A549 treated with dexamethasone at 1 μM for 4 hours (cell line): ENCODE measurements at places on chromosomes 5 and 9. TPM values are rescaled to one million over a fixed set of nuclear protein-coding genes. Genes with fewer than 3 reads are reported as not detected.

Gene RGS7BP
- not detected in 5 replicates for total RNA-seq

Gene SEMA5A
- 0.01 to 0.06 TPM in 2 of 5 replicates, not detected in the others for total RNA-seq

Gene ARID3C
- total RNA-seq: 0.17 to 0.25 TPM (median 0.20 TPM) in 5 replicates

Gene IL13
- 0.07 TPM in 1 of 5 replicates, not detected in the others for total RNA-seq

Gene HSD17B3
- 0.09 TPM in 1 of 5 replicates, not detected in the others for total RNA-seq

Gene IRX2
- total RNA-seq: 1.4 to 2.4 TPM (median 2.1 TPM) in 5 replicates

Gene PRDM9
- total RNA-seq: not detected in 5 replicates

Gene FAXDC2
- 0.17 to 0.73 TPM (median 0.30 TPM) in 5 replicates for total RNA-seq

Gene DBH
- total RNA-seq: not detected in 5 replicates

Gene GARIN3
- total RNA-seq: not detected in 5 replicates

Gene TTC23L
- total RNA-seq: 0.21 to 0.33 TPM in 2 of 5 replicates, not detected in the others

Gene UBTD2
- 14.2 to 16.7 TPM (median 15.1 TPM) in 5 replicates for total RNA-seq

Gene HARS2
- total RNA-seq: 35.2 to 39.8 TPM (median 37.8 TPM) in 5 replicates

Gene EMB
- total RNA-seq: 4.9 to 9.1 TPM (median 7.2 TPM) in 5 replicates

Gene LHX3
- total RNA-seq: 0.05 to 0.13 TPM (median 0.11 TPM) in 5 replicates

Gene AGTPBP1
- 8.3 to 11.6 TPM (median 9.7 TPM) in 5 replicates for total RNA-seq

Gene PDGFRB
- total RNA-seq: 0.14 to 0.27 TPM (median 0.22 TPM) in 5 replicates

Gene UQCRQ
- 347 to 404 TPM (median 353 TPM) in 5 replicates for total RNA-seq

Gene KCNN2
- 0.09 to 0.16 TPM (median 0.12 TPM) in 5 replicates for total RNA-seq

Gene IFNB1
- total RNA-seq: 0.10 TPM in 1 of 5 replicates, not detected in the others
